ENCODE measurements at places on chromosomes 6 and 20.
A peak's percentile ranks its signal among the peaks of the same experiment; 100 is the strongest.

- DNase-seq = no peak
Measured at GRCh38 chr6:37648465-37649330, 49.0 kb downstream of the MDGA1 start.

DNA sequence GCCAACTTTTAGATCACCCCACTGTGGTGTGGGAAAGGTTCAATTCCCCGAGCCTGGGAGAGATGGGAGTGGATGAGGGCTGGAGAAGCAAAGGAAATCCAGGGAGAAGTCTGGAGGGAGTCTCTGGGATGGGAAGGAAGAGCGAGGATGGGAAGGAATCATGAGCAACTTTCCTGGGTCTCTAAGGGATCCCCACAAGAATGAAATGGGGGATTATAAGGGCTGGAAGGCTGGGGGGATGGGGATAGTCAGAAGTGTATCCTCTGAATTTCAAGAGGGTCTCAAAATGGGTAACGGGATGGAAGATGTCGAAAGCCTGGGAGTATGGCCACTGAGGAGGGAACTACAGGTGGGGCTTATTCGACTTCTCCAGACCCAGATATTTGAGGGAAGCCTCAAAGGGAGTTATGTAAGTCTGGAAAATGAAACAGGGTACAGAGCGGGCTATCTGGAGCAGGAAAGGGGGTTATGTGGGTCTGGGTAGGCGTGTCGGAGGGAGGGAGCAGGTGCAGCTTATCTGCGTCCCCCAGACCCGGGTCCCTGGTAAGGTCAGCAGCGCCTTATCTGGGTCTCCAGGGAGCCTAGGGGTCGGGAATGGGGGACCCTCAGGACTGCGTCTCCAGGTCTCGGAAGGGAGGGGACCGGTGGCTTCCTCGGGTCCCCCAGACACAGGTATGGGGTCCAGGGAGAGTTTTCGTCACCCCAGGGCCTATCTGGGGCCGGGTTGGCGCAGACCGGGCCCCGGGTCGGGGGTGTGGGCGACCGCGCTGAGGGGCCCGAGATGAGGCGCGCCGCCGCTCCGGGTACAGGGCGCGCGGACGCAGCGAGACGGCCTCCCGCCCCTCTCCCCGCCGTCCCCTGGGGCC, 550 bp downstream of the PLAGL2 start:
- DNase-seq = no peak

- no peak for DNase-seq
Measured at GRCh38 chr6:152360034-152360433, 277.1 kb downstream of the SYNE1 start.

GRCh38 chr6:89084954-89085353, 4.4 kb downstream of the PNRC1 start:
- DNase-seq = peak; percentile 48

- DNase-seq = no peak
Measured at GRCh38 chr6:142637624-142638351, 307.2 kb downstream of the HIVEP2 start.

DNA sequence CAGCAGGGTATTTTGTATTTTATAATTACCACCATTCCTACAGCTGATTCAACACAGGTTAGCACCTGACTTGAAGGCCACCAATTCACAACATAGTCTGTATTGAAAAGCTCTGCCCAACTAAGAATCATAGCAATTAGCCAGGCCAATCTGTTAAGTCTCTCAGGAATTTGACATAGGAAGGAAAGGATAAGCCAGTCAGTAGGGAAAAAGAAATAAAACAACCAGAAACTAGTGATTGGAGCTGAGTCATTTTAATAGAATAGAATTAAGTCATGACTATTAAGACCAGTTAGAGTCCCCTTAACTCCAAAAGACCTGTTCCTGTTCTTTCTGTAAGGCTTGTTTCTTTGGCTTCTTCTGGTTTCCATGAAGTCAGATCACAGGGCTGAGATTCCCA, 8.1 kb downstream of the RANBP9 start:
- no peak for DNase-seq

DNA sequence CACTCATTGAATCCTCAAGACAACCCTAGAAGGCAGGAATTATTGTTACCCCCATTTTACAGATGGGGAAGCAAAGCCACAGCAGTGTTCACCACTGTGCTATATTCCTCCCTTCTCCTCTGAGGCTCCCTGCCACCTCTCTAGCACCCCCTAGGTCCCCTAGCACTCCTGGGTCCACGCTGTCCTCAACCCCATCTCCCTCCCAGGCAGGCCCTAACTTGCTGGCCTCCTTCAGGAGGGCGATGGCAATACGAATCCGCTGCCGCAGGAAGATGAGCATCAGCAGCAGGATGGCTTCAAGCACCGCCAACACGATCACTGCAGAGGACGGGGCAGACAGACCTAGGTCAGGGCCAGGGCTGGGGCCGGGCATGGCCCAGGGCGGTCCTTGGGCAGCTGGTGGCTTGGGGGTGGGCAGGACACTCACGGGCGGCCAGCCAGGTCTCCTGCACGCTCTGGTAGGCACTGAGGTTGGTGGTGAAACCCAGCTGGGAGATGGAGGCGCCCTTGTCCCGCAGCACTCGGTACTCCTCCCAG, 7.8 kb upstream of the NEU1 start:
- no peak for DNase-seq

DNA sequence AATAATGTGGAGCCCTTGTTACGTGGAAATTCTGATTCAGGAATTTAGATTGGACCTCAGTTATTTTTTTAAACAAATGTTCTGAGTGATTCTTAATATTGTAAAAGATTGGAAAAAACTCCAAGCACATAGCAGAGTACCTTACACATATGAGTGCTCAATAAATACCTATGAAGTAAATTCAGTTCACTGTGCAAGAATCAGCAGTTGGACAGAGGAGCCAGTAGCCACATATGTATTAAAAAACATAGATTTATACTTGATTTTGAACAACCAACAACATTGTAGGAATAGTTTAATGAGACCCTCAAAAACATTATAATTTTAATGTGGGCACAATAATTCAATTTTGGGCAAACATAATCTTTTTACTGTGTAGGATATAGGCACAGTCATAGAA, 109.3 kb upstream of the B3GAT2 start:
- no peak for DNase-seq

DNA sequence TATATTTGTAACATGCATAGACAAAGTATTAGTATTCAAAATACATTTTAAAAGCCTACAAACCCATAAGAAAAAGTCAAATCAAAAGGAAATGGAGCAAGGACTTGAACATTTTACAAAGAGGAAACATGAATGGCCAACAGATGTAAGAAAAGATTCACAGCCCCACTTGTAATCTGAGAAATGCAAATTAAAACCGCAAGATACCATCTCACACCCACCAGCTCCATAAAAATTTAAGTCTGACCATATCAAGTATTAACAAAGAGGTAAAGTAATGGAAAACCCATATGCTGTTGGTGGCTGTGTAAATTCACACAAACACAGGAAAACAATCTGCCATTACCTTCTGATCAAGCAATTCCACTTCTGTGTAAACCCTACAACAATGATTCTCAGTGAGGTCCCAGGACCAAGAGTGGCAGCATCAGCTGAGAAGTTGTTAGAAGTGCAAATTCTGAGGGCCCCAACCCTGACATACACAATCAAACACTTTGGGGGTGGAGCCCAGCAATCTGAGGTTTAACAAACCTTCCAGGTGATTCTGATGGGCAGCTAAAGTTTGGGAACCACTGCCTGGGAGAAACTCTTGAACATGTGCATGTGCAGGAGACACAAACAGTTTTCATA, 30.9 kb downstream of the BCL2L1 start:
- no peak for DNase-seq

DNA sequence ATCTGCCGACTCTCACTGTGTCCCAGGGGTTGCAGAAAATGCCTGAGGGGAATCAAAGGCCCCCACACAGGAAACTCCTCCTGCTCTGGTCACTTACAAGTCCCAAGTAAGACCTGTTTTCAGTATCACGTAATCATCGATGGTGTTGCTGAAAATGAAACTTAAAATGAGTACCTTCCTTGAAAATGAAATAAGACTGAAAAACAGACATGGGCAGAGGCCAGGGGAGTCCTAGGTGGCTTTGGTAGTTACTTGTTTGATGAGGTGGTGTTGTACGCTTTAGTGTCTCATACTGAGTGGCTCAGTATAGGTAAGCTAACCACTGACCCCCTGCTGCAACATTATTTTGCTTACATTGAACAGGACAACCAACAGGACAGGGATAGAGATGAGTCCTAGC, 43.0 kb upstream of the SYNCRIP start:
- no peak for DNase-seq

GRCh38 chr6:69232911-69233448, 563.8 kb downstream of the LMBRD1 start:
- DNase-seq = peak; percentile 70
